ENCODE measurements at places on chromosomes 5 and 9. TPM values are rescaled to one million over a fixed set of nuclear protein-coding genes. Genes with fewer than 3 reads are reported as not detected.

OR1Q1 gene
- not detected for total RNA-seq

HTR1A gene
- total RNA-seq: not detected

ALDH7A1 gene
- total RNA-seq: 73.2 TPM

BAAT gene
- not detected for total RNA-seq

MYMK gene
- total RNA-seq: 1.2 TPM

BARHL1 gene
- not detected for total RNA-seq

SPINK13 gene
- not detected for total RNA-seq

PAXX gene
- 9.3 TPM for total RNA-seq

MSX2 gene
- 11.3 TPM for total RNA-seq

FCN2 gene
- total RNA-seq: not detected

PPP2R2B gene
- 11.8 TPM for total RNA-seq

SPINK4 gene
- not detected for total RNA-seq

DPP7 gene
- total RNA-seq: 18.5 TPM

CD274 gene
- 2.4 TPM for total RNA-seq

CBY3 gene
- not detected for total RNA-seq

RGS7BP gene
- total RNA-seq: 4.3 TPM

DMRTA1 gene
- 1.4 TPM for total RNA-seq

ZBTB26 gene
- total RNA-seq: 11.5 TPM

ELP1 gene
- 43.4 TPM for total RNA-seq

CSF1R gene
- total RNA-seq: 24.5 TPM

INSL4 gene
- total RNA-seq: not detected

LCN1 gene
- not detected for total RNA-seq

SGCD gene
- total RNA-seq: 106 TPM

NEUROG1 gene
- total RNA-seq: not detected

BTNL9 gene
- total RNA-seq: 7.0 TPM

TNFSF8 gene
- total RNA-seq: 2.3 TPM

TXNDC8 gene
- total RNA-seq: not detected

GABRG2 gene
- total RNA-seq: 0.63 TPM

CER1 gene
- 0.74 TPM for total RNA-seq

ABO gene
- 1.4 TPM for total RNA-seq

PCDHA1 gene
- total RNA-seq: 0.21 TPM

IL31RA gene
- total RNA-seq: 0.26 TPM

IRX1 gene
- total RNA-seq: 0.85 TPM

SLC46A2 gene
- total RNA-seq: 3.1 TPM

FCN1 gene
- 1.9 TPM for total RNA-seq

PNPLA7 gene
- 1.1 TPM for total RNA-seq

IRF1 gene
- total RNA-seq: 16.4 TPM

CAMK4 gene
- total RNA-seq: 30.9 TPM

FOXD1 gene
- 0.58 TPM for total RNA-seq

PDLIM4 gene
- total RNA-seq: 17.4 TPM

NHP2 gene
- total RNA-seq: 44.0 TPM

RANBP3L gene
- 5.7 TPM for total RNA-seq

NFX1 gene
- 24.1 TPM for total RNA-seq

RFESD gene
- 7.6 TPM for total RNA-seq

NUTM2F gene
- not detected for total RNA-seq

GRXCR2 gene
- not detected for total RNA-seq

POU5F2 gene
- 10.5 TPM for total RNA-seq

TCF7 gene
- 1.1 TPM for total RNA-seq

PRLR gene
- total RNA-seq: 9.7 TPM

ANKRD31 gene
- total RNA-seq: 0.69 TPM

MRPL36 gene
- total RNA-seq: 19.9 TPM

PTBP3 gene
- total RNA-seq: 59.9 TPM

SYNPO gene
- 6.8 TPM for total RNA-seq

All from urinary bladder (tissue), 4 donors.